ENCODE measurements at places on chromosomes 11 and 22. TPM values are rescaled to one million over a fixed set of nuclear protein-coding genes. Genes with fewer than 3 reads are reported as not detected.

GRCh38 chr11:84056653-84057376 lies 770.6 kb upstream of the CCDC90B start:
- DNase-seq = no peak
- no peaks in the 10 kb centered on the region for H3K36me3 ChIP-seq
- no peaks in the 10 kb centered on the region for H3K4me1 ChIP-seq
- no peak overlapping the region for H3K4me3 ChIP-seq

- H3K36me3 ChIP-seq = no peaks in the 10 kb centered on the region
- no peak overlapping the region for H3K27ac ChIP-seq
- peaks cover 4% of the 10 kb centered on the region for H3K27me3 ChIP-seq
- DNase-seq = no peak
- no peak overlapping the region for H3K4me3 ChIP-seq
These were observed 8.7 kb upstream of the BARX2 start for GRCh38 chr11:129366737-129367597.

GRCh38 chr22:37284805-37285355 lies 2.6 kb downstream of the CYTH4 start:
- H3K36me3 ChIP-seq = no peaks in the 10 kb centered on the region
- DNase-seq = peak; percentile 78
- peaks cover 6% of the 10 kb centered on the region for H3K27me3 ChIP-seq
- H3K4me3 ChIP-seq = no peak overlapping the region
- H3K27ac ChIP-seq = peak overlapping the region; percentile 38

DNA sequence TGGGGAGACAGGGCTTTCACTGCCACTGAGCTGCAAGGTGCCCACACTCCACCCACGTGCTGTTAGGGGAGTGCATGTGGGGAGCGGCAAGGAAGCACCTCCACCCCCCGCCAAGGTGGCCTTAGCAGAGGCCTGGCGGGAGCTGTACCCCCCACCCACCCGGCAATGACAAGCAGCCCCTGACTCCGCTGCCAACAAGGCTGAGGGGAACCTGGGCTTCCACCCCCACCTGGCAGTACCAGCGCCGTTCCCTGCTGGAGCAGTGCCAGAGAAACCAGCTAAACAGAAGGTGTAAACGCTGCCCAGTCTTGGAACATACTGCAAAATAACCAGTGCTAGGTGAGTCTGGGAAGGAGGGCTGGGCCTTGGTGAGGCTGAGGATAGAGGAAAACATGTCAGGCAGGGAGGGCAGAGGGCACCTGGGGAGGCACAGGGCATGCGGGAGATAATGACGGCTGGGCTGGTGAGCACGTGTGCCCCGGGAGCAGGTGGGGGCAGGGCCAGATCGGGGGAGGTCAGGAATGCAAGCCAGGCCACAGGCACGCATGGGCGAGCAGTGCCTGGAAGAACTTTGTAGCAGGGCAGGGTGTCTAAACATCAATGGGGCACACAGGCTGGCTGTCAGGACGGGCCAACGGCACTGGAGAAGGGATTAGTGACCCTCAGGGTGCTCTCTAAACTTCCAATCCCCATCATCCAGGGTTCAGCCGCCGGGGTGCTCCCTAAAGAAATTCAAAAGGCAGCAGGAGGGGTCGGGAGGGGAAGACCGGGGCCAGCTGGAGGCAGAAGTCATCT lies 6.6 kb downstream of the CERK start:
- H3K27ac ChIP-seq = no peak overlapping the region
- H3K4me3 ChIP-seq = no peak overlapping the region
- H3K4me1 ChIP-seq = no peaks in the 10 kb centered on the region
- H3K27me3 ChIP-seq = no peaks in the 10 kb centered on the region
- no peak for DNase-seq
- H3K36me3 ChIP-seq = peaks cover 7% of the 10 kb centered on the region

GRCh38 chr11:82373781-82374542 lies 359.7 kb downstream of the FAM181B start:
- DNase-seq = no peak
- H3K27ac ChIP-seq = no peak overlapping the region
- no peak overlapping the region for H3K4me3 ChIP-seq
- no peaks in the 10 kb centered on the region for H3K27me3 ChIP-seq

DNA sequence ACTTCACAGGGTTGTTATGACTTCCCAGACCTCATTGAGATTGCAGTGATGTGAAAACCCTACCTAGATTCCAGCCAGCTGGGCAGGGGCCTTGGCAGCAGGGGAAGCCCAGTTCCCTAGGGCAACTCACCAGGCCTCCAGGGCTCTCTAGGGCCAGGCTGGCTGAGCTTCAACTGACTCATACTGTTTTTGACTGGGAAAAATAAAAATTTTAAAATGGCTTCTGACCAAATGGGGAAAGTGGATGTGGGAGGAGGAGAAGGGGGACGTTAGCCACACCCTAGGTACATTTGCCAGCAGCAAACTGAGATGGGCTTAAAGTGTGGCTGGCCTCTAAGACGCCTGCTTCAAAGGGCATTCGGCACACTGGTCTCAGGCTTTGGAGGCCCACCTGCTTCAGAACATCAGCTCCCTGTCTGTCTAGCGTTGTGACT lies 39.0 kb downstream of the BMAL1 start:
- H3K4me3 ChIP-seq = no peak overlapping the region
- peaks cover 5% of the 10 kb centered on the region for H3K4me1 ChIP-seq
- peak overlapping the region; percentile 64 for H3K27ac ChIP-seq

DNA sequence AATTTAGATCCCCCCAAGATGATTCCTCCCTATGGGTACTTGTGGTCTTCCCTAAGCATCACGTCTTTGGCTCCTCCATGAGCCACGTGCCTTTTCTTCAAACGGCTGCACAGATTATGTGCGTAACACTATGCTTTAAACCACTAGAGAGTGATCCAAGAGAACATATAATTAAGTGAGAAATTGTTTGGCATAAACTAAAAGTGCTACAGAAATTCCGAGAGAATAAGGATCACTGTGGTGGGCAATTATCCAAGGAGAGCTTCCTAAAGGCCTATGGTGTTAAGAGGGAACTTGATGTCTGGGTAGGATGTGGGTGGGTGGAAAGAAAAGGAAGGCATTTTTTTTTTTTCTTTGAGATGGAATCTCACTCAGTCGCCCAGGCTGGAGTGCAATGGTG lies 110.9 kb downstream of the MAML2 start:
- no peaks in the 10 kb centered on the region for H3K36me3 ChIP-seq
- no peaks in the 10 kb centered on the region for H3K27me3 ChIP-seq
- DNase-seq = no peak
- H3K4me3 ChIP-seq = no peak overlapping the region
- peaks cover 10% of the 10 kb centered on the region for H3K4me1 ChIP-seq

- H3K27ac ChIP-seq = no peak overlapping the region
- no peaks in the 10 kb centered on the region for H3K27me3 ChIP-seq
- DNase-seq = no peak
- H3K4me3 ChIP-seq = no peak overlapping the region
These were observed 185.0 kb downstream of the ADAMTS15 start for GRCh38 chr11:130633466-130633865.

- DNase-seq = no peak
- H3K4me3 ChIP-seq = no peak overlapping the region
- H3K27me3 ChIP-seq = no peaks in the 10 kb centered on the region
- no peak overlapping the region for H3K27ac ChIP-seq
These were observed 30.4 kb upstream of the TENM4 start for GRCh38 chr11:79471071-79471844.

The FAM111B gene
- total RNA-seq = not detected

The EPS8L2 gene
- total RNA-seq = 76.7 TPM

The OR8D1 gene
- total RNA-seq = not detected

The TRIM48 gene
- not detected for total RNA-seq

The ISX gene
- not detected for total RNA-seq

The FAM181B gene
- not detected for total RNA-seq

Data from ascending aorta (tissue), 2 donors.